ENCODE measurements at places on chromosomes 2 and 18. TPM values are rescaled to one million over a fixed set of nuclear protein-coding genes. Genes with fewer than 3 reads are reported as not detected.

The UGP2 gene
- 124 TPM for polyA plus RNA-seq

The SNED1 gene
- 30.0 TPM for polyA plus RNA-seq

The ERMN gene
- 35.1 TPM for polyA plus RNA-seq

The RPRM gene
- polyA plus RNA-seq = 83.8 TPM

The MRPL53 gene
- polyA plus RNA-seq = 56.7 TPM

The DCDC2C gene
- polyA plus RNA-seq = 1.6 TPM

The MBP gene
- polyA plus RNA-seq = 2,633 TPM

The COLEC11 gene
- 2.1 TPM for polyA plus RNA-seq
